ENCODE measurements at places on chromosomes 11 and 22.

DNA sequence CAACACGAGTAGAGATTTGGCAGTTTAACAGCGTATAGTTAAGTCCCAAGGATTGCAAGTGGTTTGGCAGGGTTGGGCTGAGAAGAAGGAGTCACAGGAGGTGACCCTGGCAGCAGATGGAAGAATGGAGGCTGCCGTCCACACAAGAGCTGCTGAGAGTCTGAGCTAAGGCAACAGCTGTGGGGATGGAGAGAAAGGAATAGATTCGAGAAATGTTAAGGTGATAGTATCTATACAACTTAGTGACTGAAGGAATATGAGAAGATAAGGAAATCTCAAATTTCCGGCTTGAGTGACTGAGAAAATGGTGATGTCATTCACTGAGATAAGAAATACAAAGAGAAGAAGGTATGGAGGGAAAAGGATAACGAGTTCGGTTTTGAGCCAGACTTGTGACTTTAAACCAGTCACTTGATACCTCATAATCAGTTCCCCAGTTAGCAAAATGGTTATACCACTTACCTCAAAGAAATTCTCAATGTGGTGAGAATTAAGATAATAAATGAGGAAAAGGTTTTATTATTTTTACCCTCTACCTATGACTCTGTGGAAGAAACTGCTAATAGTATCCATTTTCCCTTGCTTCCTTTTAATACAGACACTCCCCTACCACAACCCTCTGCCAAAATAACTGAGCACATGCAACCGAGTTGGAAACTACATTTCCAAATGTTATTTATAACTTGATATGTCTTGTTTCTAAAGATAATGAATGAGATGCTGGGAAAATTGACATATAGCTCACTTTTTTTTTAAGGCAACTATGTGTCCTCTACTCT lies 30.7 kb downstream of the FAM168A start:
- DNase-seq = no peak

- DNase-seq = no peak
These were observed 959 bp upstream of the GP1BB start for GRCh38 chr22:19722178-19722981.

- no peak for DNase-seq
These were observed 23.2 kb downstream of the MFNG start for GRCh38 chr22:37462983-37463382.

DNA sequence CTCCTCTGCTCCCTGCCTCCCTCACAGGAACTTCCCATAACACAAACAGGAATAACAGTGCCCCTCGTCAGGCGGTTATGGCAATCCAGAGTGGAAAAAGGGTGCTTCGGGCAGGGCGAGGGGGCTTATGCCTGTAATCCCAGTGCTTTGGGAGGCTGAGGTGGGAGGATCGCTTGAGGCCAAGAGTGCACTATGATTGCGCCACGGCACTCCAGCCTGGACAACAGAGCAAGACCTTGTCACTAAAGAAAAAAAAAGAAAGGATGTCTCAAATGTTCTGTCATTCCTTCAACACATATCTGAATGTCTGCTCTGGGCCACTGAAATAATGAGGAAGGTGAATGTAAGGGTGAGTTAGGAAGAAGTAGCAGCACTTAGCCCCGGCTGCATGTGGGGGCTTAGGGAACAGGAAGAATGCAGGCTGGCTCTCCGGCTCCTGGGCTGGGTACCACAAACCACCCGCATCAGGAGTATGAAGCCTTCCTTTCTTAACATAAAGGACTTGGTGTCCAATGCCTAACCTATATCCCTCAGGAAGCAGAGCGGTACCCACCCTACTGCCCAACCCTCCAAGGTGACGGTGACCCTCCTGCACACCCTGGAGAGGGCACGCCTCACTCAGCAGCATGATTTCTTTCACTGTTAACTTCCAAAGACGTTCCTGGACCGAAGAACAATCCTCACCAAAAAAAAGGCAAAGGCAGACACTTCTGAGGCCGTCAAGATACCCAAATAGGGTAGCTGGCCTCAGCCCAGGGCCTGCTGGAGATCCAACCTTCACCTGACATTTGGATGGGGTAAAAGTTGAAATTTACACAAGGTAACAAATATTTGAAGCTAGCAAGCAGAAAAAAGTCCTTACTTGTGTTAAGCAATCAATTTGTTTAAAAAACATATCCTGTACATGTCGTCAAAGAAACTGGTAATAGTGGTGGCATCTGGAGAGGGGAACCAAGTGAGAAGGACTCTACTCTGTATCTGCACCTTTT lies 3.8 kb downstream of the CPT1A start:
- no peak for DNase-seq

- DNase-seq = no peak
These were observed 50.9 kb upstream of the RRAS2 start for GRCh38 chr11:14409891-14410290.

GRCh38 chr11:86664930-86665329 lies 7.5 kb downstream of the ME3 start:
- DNase-seq = no peak

GRCh38 chr11:72744474-72744873 lies 7.7 kb downstream of the ARAP1 start:
- DNase-seq = no peak

- DNase-seq = no peak
These were observed 271.6 kb upstream of the CADM1 start for GRCh38 chr11:115775846-115776245.

- DNase-seq = peak; percentile 92
These were observed at the start of gene FKBP2 for GRCh38 chr11:64240435-64241240. Gene FKBP2 (plus strand): TSS chr11:64241095. CDS start chr11:64242388, 1,293 bp downstream.

DNA sequence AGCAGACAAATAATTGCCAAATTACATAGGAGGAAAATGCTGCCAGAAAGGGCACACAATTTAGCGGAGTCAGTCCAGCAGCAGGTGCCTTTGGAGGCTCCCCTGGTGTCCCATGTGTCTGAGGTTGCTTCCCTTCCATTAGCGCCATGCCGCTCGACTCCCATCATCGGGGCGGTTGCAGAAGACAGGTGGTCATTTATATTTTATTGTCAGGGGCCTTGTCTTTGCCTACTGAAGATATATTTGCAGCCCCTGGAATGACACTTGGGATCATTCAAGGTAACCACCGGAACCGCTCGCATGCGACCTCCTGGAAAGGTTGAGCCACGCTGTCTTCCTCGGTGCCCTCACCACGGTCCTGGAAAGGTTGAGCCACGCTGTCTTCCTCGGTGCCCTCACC lies 298.3 kb downstream of the TBC1D22A start:
- DNase-seq = no peak

DNA sequence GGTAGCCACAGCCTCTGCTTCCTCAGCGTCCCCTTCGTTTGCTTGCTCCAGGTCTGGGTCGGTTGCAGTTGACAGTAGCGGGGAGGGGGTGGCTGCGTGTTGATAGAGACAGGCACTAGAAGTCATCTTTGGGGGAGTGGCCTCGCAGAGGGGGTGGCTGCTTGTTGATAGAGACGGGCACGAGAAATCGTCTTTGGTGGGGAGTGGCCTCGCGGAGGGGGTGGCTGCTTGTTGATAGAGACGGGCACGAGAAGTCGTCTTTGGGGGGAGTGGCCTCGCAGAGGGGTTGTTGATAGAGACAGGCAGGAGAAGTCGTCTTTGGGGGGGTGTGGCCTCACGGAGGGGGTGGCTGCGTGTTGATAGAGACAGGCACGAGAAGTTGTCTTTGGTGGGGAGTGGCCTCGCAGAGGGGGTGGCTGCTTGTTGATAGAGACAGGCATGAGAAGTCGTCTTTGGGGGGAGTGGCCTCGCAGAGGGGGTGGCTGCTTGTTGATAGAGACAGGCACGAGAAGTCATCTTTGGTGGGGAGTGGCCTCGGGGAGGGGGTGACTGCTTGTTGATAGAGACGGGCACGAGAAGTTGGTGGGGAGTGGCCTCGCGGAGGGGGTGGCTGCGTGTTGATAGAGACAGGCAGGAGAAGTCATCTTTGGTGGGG lies 328.3 kb downstream of the TBC1D22A start:
- DNase-seq = no peak

DNA sequence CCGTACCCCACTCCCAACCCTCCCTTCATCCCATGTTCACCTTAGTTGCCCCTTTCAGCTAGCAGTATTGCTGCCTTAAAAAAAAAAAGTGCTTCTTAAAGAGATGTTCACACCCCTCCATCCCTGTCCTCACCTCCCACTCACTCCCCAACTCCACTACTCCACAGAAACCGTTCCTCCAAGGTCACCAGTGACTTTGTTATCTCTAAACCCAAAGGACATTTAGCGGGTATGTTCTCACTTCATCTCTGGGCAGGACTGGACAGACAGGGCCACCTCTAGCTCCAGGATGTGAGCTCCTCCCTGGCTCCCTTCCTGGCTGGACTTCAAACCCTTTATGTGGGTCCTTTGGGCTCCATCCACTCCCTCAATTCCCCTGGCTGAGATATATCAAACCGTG lies 6.4 kb upstream of the RCOR2 start:
- DNase-seq = no peak

GRCh38 chr11:105051559-105051958 lies 6.4 kb upstream of the CARD16 start:
- no peak for DNase-seq

GRCh38 chr11:121927789-121928188 lies 188.2 kb downstream of the BLID start:
- no peak for DNase-seq

DNA sequence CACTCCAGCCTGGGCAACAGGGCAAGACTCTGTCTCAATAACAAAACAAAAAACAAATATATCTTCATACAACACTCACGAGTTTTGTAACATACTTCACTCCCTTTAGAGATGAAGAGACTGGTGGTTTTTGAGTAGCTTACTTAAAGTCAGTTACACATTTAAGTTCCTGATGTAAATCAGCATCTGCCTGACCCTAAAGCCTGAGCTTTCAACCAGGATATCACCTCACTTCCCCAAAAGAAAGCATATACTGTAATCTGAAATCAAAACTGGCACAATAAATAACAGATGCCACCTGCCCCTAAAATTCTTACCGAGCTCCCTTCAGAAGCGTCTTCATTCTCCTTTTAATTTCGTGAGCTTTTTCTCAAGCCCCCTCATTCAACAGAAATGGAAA lies 31.5 kb downstream of the LARGE1 start:
- DNase-seq = no peak
